ENCODE measurements at places on chromosomes 13 and 19.

DNA sequence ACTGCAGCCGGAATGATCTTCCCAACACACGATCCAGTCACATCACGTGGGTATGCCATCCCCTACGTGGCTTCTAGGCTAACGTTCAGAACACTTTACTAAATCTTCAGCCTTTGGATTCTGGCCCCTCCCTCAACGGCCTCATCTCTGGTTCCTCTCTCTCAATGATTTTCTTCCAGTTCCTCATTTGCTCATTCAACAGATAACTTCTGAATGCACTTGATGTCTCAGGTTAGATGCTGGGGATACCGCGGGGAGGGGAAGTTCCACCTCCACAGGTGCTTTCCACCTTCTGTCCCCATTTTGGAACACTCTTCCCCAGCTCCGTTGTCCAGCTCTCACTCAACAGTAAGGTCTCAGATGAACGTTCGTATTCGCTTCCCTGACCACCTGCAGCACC, 66.1 kb downstream of the ATP7B start:
- DNase-seq: no peak

DNA sequence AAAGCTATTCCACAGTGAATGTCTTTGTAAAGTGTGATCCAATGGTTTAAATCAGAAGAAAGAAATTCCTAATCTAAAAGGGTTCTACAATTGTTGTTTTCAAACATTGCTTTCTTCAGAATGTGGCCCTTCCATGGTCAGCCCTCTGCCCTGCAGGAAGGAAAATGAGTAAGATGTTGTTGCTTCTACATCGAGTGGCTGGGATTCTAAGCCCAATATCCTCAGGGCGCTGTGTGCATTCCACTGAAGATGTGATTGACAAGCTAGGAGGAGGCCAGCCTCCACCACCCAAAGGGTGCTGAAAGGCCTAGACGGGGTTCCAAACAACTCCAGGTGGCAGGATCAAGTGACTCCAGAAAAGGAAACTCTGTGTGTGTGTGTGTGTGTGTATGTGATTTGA, 316.9 kb upstream of the TSHZ3 start:
- DNase-seq: no peak

- DNase-seq: peak; percentile 55
These were observed 685 bp downstream of the TCF3 start for GRCh38 chr19:1651568-1652291.

DNA sequence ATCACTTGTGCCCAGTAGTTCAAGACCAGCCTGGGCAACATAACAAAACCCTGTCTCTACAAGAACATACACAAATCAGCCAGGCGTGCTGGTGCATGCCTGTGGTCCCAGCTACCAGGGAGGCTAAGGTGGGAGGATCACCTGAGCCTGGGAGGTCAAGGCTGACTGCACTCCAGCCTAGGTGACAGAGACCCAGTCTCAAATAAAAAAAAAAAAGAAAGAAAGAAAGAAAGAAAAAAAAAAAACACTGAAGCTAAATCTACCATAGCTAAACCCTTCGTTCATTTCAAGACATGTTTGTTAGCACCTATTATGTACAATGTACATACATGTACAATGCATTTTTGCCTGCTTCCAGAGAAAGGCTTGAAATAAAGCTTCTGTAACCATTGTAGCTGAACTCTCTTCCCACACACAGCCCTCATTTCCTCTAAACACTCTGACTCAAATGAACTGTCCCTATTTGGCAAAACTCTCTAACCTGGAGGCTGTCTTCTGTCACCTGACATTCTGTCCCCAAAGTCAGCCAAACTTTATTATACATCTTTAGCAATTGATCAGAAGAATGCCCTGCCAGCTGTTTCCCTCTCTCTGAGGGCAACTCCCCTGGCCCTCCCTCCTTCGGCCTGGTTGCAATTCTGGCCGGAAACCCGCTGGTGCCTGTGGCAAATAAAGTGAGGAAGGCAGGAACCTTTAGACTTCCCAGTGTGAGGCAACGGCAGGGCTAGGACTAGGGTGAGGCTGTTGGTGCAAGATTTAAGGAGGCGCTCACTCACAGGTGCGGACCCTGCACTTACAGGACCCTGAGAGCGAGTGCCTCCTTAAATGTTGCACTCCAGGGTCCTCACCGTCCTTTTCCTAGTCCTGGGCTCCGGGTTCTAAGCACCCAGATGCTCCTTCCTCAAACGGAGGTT, 1.8 kb downstream of the ETHE1 start:
- DNase-seq: peak; percentile 47

All from stimulated activated CD4-positive, alpha-beta T cell treated with anti-CD3 and anti-CD28 coated beads, Interleukin-15, amount 100 ng/mL, for 24 hours (primary cell).